ENCODE measurements at places on chromosomes 3 and 15.

- DNase-seq = no peak
Measured at GRCh38 chr3:76198086-76198485, 412.7 kb upstream of the ZNF717 start.

- DNase-seq = no peak
Measured at GRCh38 chr15:88152672-88153071, 103.9 kb downstream of the NTRK3 start.

- DNase-seq = no peak
Measured at GRCh38 chr3:4856564-4856963, 122.7 kb upstream of the BHLHE40 start.

DNA sequence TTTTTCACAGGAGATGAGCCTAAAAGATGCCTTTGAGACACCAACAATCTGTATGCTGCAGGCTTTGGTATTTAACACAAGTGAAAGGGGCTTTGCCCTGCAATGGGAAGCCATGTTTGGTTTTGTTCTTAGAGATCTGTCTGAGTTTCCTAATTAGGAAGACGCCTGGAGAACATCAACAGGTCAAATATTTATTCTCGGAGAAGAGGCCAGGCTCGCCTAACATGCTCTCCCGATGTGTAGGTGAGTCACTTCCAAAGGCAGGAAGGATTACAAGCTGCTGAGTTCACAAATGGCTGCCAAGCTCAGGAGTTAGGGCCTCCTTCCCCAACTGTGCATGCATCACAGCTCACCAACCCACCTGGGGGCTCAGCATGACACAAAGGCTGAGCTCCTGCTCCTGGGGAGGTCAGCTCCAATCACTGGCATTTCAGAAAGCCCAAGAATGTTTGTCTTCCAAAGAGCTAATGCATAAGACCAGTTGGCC, 119.5 kb upstream of the PRICKLE2 start:
- no peak for DNase-seq

Data from nephron progenitor cell (in vitro differentiated cells).